ENCODE measurements at places on chromosomes 13 and 19. TPM values are rescaled to one million over a fixed set of nuclear protein-coding genes. Genes with fewer than 3 reads are reported as not detected.

NKG7 gene
- 2.7 TPM for polyA plus RNA-seq

NAT14 gene
- 3.5 TPM for polyA plus RNA-seq

RFPL4AL1 gene
- polyA plus RNA-seq = not detected

DNA sequence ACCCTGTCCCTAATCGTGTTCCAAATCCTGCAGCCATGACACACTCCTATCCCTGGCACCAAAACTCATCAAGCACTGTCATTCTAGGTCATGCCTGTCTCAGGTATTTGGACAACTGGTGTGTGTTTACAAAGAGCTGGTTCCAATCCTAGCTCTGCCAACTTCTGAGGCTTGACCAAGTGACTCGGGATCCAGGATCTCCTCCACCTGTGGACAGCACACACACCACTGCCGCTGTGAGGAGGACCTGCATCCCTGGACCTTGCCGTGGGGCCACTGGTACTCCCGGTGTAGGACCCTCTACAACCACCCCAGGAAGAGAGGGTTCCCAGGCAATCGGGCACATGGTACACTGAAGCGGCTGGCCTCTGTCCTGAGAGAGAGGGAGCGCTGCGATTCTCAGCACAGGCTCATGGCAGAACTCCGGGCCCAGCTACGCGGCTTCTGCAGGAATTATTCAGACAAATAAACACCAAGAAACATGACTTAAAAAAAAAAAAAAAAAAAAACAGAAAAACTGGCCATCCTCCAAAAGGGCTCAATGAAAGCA is 20.4 kb downstream of the MLLT1 start:
- no peak for DNase-seq

DNA sequence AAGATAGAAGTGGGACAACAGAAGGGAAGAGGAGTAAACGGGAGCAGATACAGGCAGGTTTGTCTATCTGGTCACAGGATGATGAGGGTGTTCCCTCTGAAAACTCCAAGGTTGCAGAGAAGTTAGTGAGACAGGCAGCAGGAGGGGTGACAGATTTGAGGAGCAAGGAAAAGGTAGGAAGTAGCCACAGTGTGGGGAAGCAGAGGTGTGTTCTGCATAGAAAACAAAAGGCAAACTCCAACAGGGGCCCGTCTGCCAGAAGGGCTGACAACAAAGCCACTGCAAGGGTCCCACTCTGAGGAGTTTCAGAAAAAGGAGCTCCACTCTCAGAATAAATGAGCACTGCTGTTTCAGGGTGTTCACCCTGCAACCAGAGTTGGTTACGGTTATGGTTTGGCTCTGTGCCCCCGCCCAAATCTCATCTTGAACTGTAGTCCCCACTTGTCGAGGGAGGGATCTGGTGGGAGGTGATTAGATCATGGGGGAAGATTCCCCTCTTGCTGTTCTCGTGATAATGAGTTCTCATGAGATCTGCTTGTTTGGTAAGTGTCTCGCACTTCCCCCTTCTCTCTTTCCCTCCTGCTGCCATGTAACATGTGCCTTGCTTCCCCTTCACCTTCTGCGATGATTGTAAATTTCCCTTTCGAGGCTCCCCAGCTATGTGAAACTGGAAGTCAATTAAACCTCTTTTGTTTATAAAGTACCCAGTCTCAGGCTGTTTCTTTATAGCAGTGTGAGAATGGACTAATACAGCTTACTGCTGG is 32.1 kb downstream of the SMAD9 start:
- no peak for DNase-seq

GRCh38 chr13:51822106-51822815 is 18.3 kb upstream of the DHRS12 start:
- DNase-seq = no peak

DNA sequence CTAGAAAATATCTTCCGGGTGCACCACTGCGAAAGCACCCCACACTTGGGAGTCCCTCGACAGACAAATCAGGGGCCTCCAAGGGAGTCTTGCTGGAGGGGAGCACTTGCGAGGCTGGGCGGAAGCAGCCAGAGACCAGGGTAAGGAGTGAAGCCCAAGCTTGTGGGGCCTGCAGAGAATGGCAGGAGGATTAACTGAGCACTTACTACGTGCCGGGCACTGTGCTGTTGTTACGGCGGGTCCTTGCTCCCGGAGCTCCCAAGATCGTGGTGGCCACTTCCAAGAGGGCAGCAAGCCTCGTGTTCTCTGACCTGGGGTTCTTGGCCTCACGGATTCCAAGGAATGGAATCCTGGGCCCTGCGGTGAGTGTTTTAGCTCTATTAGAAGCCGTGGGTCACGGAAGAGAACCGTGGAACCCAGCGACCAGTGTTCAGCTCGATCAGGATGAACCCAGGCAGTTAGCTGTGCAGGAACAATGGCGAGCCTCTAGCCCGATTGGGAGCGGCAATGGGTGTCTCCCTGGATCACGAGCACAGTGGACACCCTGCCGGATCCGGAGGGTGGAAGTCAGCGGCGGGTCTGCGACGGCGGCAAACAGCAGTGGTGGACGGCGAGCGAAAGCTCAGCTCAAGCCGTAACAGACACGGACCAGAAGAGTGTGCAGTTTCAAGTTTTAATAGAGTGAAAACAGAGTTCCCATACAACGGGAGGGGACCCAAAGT is 9.6 kb downstream of the TTYH1 start:
- no peak for DNase-seq

GRCh38 chr13:99941086-99941485 is 30.5 kb downstream of the ZIC5 start:
- no peak for DNase-seq

All from CD4-positive, CD25-positive, alpha-beta regulatory T cell (primary cell).